ENCODE measurements at places on chromosomes 1 and 21.
A peak's percentile ranks its signal among the peaks of the same experiment; 100 is the strongest.

- no peak for DNase-seq
Measured at GRCh38 chr1:3907031-3907534, 7.0 kb upstream of the C1orf174 start.

DNA sequence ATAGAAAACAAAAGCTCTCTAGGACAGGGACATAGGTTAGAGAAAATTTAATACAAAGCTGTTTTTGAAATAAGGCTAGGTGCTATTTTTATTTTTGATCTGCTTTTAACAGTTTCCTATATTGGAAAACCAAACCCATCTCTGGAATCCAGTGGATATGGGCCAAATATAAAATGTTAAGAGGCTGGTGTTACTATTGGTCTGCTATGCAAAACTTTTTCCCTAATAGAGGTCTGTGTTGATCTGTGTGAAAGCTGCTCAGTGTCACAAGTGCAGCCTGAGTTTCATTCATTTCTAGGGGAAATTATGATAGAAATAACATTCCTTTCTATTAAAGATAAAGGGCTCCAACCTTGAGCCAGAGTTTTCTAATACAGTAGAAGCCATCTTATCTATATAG, 116.4 kb downstream of the OLFML2B start:
- no peak for DNase-seq

GRCh38 chr21:16473988-16474387, 744.2 kb downstream of the USP25 start:
- no peak for DNase-seq

- DNase-seq, result no peak
Measured at GRCh38 chr21:9763807-9764206, 757.6 kb upstream of the TPTE start.

- peak; percentile 61 for DNase-seq
Measured at GRCh38 chr1:218330043-218330623, 15.0 kb upstream of the TGFB2 start.

Data from B cell (primary cell).